SK-MEL-5 (cell line): ENCODE measurements at places on chromosomes 1 and 21.

- DNase-seq: no peak
Observed at GRCh38 chr1:152904688-152905440, 3.5 kb upstream of the IVL start.

- no peak for DNase-seq
Observed at GRCh38 chr1:225866061-225866837, 15.9 kb downstream of the TMEM63A start.

DNA sequence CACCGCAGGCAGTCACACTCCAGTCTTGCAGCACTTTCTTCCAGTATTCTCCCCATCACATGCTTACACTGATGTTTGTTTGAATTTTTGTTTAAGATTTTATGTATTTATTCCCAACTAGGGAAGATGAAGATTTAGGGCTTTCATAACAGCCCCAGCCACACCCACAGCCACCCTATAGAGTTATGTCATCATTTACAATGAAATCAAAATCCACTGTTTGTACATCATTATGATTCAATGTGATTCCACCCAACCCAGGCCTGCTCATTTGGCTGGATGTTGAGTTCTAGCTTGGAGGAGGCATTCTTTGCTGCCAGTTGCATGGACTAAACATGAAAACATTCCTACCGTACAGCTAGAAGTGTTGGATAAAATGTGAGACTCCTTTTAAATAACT lies 35.8 kb downstream of the RIPK4 start:
- no peak for DNase-seq

DNA sequence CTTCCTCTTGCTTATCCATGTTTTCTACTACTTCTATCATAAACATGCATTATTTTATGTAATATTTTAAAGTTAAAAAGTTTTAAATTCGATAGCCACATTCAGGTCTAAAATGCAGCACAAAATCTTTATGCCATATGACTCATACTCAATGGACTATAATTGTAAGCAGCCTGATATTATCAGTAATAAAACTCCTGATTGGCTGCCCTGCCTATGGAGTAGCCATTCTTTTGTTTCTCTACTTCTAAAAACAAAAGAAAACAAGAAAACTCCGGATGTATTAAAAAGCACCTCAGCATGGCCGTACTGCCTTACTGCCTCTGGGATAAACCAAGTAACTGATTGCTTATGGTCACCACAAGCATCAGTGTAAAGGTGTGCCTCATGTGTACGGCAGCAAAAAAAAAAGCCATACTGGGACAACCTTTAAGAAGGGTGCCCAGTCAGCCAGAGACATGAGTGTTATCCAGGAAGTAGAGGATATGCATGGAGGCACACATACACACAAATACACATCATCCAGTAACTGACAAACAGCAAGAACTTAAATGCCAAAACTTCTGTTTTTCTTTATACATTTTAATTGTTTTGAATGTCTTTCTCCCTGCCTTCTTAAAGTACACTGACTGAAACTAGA lies 9.2 kb downstream of the SLC35D1 start:
- no peak for DNase-seq

GRCh38 chr1:58310881-58311280 lies 235.6 kb downstream of the OMA1 start:
- DNase-seq: no peak

- peak; percentile 75 for DNase-seq
Observed at GRCh38 chr1:117754061-117754969, 148.5 kb downstream of the TENT5C start.

- peak; percentile 83 for DNase-seq
Observed at GRCh38 chr21:18368205-18368604, 35.4 kb downstream of the TMPRSS15 start.
